ENCODE measurements at places on chromosomes 1 and 21. TPM values are rescaled to one million over a fixed set of nuclear protein-coding genes. Genes with fewer than 3 reads are reported as not detected.

Gene AIM2
- total RNA-seq, result 28.1 TPM

Gene GBP7
- total RNA-seq, result 0.15 TPM

- DNase-seq, result no peak
Observed at GRCh38 chr21:38334866-38335265, 78.1 kb downstream of the KCNJ15 start.

DNA sequence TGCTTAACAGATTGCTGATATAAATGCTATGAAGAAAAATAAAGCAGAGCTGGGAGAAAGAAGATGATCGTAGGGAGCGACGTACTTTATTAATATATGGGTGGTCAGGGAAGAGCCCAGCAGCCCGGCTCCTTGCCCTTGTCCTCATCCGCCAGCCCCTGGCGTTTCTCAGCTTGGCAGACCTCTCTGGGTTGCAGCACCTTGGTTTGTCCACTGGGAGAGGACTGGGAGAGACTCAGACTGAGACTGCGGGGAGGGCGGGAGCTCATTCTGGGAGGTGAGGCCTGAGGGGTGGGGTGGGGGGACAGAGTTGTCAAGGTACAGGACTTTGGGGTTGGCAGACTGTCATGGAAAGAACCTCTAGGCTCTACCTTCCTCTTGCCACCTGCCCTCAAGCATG lies 3.3 kb upstream of the S100A3 start:
- DNase-seq, result no peak

- no peak for DNase-seq
Observed at GRCh38 chr1:114435088-114435715, 75.8 kb downstream of the TRIM33 start.

DNA sequence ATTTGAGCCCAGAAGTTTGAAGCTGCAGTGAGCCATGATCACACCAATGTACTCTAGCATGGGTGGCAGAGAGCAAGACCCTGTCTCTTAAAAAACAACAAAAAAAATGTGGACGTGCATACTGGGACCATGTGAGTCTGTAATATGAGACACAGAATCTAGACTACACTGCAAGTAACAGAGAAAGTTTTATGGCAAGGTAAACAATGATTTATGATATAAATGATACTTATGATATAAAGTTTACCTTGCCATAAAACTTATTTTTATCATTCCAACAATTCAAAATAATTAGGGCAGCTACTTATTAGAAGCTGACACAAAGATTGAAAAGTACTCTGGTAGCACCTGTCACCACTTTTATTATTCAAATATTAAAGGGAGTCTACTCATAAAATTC lies 34.7 kb downstream of the WDR26 start:
- DNase-seq, result no peak

- DNase-seq, result no peak
Observed at GRCh38 chr1:100360790-100361510, 8.6 kb downstream of the CDC14A start.

Data from activated CD4-positive, alpha-beta memory T cell treated with anti-CD3 and anti-CD28 coated beads, Interleukin-2, amount 10 ng/mL, durations not matched to agents 7 days and 5 days (primary cell).